ENCODE measurements at places on chromosomes 4 and X.
A peak's percentile ranks its signal among the peaks of the same experiment; 100 is the strongest.

- no peak for DNase-seq
Measured at GRCh38 chrX:53795576-53795975, 109.1 kb upstream of the HUWE1 start.

GRCh38 chr4:142402900-142403299, 443.2 kb downstream of the INPP4B start:
- no peak for DNase-seq

- DNase-seq = no peak
Measured at GRCh38 chrX:134541906-134542305, 81.9 kb downstream of the HPRT1 start.

GRCh38 chrX:17632942-17633341, 104.4 kb upstream of the SCML1 start:
- DNase-seq = no peak

DNA sequence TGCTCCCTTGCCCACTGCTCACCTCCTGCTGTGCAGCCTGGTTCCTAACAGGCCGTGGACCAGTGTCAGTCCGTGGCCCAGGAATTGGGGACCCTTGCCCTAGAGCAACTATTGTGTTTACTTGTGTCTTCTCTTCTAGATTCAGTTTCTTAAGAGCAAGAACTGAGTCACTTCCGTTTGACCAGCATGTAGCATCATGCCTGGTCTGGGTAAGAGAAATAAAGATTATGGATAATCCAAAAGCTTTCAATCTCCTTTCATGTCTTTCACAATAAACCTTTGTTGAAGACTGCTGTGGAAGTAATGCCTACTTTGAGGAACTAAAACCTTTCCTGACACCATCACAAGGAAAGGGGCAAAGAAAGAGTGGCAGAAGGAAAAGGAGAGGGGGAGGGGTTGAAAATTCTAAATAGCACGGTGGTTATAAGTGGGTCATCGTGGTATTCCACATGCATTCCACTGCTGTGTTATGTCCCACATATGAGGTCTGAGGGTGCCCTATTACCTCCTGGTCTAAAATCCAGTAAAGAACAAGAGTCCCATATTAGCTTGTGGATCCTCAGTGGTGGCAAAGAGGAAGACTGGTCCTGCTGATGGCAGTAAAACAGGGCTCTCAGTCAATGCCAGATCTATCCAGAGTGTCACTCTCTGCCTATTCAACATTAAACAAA, 133.4 kb downstream of the RASL11B start:
- no peak for DNase-seq

DNA sequence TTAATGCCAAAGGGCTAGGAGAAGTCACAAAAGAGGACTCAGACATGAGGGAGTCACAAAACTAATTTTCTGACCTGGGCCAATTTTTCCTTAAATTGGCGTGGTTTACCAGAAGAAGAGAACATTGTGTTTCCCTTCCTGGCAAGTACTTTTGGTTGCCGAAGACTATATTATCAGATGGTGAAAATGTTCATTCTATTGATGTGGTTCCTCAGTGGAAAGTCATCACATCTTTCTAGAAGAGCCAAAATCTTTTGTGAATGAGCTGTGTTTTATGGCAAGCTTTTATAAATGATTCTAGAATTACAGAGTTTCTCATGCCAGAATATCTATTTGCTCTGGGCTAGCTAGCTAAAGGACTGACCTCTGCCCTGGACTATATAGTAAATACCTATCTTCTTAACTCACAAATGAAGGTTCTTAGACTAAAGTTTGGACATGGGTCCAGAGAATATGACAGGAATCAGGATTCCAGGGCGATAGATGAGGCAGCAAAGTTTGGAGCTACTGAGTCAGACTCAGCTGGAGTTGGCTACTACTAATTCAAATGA, 288.9 kb downstream of the IL1RAPL2 start:
- DNase-seq = no peak

DNA sequence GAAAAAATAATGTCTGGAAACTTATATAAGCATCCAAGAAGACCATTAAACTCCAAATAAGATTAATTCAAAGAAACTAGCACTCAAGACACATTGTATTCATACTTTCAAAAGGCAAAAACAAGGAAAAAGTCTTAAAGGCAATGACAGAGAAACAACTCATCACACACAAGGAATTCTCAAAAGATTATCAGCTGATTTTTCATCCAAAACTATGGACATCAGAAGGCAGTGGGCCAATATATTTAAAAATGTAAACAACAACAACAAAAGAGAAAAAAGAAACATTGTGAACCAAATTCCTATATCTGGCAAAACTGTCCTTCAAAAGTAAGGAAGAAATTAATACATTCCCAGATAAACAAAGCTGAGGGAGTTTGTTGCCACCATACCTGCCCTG, 711.4 kb upstream of the GALNTL6 start:
- no peak for DNase-seq

GRCh38 chrX:40484408-40485091, 96.2 kb upstream of the ATP6AP2 start:
- DNase-seq = no peak

- no peak for DNase-seq
Measured at GRCh38 chrX:55450259-55450658, 1.7 kb upstream of the MAGEH1 start.

DNA sequence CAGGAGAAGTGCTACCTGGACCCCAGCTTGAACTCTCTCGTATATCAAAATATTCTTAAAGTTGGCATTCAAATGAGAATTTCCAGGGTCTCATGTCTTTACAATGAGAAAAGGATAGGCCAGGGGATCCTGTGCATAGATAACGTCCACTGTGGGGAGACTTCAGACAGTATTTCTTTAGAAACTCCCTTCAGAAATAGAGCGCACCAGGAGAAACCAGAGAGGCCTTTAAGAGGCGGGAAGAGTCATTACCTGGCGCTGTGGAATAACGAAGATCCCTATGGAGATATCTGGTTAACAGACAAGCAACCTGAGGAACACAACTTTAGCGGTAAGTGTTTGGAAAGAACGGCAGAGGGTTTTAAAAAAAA, 600 bp downstream of the RADX start:
- no peak for DNase-seq

- DNase-seq = no peak
Measured at GRCh38 chr4:93409035-93409434, 419.5 kb upstream of the ATOH1 start.

- no peak for DNase-seq
Measured at GRCh38 chr4:103011378-103012025, 8.0 kb downstream of the SLC9B1 start.

DNA sequence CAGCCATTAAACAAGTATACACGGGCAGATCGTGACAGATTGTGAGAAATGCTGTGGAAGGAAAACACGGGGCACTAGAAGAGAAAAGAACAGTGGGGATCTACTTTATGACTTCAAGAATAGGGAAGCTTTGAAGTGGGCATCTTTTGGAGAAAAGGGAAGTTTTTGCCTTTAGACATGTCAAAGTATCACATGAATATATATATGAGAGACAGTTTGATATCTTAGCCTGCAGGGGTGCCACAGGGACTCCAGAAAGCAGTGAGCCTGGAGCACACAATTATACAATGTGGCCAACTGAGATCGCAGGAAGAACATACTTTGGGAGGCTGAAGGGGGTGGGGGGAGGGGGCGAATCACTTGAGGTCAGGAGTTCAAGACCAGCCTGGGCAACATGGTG, 35.7 kb downstream of the RELL1 start:
- no peak for DNase-seq

GRCh38 chrX:120305531-120306141, 5.6 kb downstream of the TMEM255A start:
- no peak for DNase-seq

DNA sequence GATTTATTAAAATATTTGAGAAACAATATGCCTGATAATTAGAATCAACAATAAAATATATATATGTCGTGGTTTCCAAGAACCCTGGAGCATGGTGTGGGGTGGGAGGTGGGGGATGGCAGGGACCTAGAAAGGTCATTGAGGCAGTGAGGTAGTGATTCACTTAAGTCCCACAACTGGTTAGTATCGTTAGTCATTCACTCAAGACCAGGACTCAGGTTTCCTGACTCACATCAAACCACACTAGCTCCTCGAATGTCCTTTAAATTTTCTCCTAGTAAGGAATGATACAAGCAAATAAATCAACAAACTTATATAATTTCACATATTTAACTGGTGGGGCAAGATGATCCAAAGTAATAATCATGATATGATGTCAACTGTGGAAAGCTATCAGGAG, 158.8 kb upstream of the AADAT start:
- no peak for DNase-seq

DNA sequence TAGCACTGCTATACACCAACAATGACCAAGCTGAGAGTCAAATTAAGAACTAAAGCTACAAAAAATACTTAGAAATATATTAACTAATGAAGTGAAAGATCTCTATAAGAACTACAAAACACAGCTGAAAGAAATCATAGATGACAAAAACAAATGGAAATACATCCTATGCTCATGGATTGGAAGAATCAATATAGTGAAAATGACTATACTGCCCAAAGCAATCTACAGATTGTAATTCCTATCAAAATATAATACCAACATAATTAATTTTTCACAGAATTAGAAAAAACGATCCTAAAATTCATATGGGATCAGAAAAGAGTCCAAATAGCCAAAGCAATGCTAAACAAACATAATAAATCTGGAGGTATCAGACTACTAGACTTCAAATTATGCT, 87.8 kb downstream of the STARD8 start:
- DNase-seq = no peak

GRCh38 chr4:40003986-40004385, 26.3 kb upstream of the PDS5A start:
- DNase-seq = no peak

DNA sequence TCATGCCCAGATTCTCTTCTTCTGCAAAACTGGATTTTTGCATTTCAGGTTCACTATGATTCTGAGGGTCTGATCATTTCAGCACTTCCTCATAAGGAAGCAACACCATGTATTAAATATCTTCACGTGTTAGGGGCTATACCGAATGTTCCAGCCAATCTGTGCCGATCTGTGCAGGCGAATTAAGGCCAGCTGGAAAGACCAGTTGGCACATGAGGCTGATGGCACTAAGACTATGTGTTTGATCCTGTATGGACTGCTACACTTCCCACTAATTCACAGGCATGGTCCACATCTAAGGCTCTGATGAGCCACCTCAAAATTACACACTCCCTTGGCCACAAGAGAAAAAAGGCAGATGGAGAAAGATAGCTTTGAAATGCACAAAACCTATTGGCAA, 28.8 kb downstream of the KDR start:
- DNase-seq = no peak

DNA sequence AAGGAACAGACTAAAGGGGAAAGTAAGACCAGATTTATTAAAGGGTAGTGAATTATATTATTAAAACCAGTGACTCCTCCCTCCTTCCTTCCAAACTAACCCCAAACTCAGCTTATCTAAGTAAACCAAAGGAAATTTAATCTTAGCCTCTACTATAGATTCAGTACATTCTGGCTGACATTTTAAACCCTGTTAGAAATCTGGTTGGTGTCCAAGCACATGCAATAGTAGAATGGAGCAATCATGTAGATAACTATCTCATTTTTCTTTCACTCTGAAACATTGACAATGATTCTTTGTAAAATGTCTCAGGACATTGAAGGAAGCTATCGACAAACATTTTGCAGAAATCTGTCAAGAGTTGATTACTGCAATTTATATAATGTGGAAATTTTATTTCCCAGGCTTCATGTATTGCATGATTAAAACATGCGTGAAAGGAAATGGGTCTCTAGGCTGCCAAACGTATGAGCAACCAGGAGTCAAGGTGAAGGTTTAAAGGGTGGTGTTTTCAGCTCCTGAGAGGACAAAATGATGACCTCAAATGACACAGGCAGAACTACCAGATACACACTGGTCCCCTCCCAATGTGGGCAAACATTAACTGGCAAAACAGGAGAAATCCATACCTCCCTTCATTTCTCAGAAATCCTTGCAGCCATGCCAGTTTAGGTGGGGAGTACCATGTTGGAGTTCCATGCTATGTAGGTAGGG, 58.2 kb upstream of the RBM47 start:
- no peak for DNase-seq

DNA sequence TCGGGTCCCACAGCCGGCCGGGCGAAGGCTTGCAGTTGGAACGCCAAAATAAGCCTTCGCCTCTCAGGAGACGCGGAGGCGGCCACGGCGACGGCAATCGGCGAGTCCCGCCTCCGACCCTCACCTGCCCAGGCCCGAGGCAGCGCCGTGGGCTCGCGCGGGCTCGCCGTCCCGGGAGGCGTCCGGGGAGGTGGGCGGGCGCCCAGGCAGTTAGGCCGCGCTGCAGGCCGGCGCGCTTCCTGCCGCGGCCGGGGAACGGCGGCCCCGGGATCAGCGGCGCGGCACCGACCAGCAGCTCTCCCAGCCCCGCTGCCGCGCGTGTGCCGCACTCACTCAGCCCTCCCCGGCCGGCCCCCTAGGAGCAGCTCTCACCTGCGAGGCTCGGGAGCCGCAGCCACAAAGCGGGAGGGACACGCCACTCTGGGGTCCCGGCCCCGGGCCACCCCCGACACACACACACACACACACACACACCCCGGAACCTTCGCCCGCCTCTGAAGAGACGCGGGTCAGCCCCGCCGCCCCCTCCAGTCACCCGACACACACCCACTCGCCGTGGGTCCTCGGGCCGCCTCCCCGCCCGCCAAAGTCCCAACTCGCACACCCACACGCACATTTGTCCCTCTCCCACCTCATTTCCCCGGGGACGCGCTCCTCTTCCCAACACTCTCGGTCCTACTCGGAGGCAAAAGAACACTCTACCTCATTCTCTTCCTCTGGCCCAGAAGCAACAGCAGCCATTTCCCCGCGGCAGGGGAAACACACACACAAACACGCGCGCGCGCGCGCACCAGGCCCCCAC, at the start of gene CNOT6L:
Gene CNOT6L (minus strand): TSS at position 767 of the 802 bp plus-strand sequence. CDS start 60 bp downstream, at position 707.
- peak; percentile 71 for DNase-seq

- no peak for DNase-seq
Measured at GRCh38 chrX:22952010-22952409, 47.8 kb upstream of the DDX53 start.

DNA sequence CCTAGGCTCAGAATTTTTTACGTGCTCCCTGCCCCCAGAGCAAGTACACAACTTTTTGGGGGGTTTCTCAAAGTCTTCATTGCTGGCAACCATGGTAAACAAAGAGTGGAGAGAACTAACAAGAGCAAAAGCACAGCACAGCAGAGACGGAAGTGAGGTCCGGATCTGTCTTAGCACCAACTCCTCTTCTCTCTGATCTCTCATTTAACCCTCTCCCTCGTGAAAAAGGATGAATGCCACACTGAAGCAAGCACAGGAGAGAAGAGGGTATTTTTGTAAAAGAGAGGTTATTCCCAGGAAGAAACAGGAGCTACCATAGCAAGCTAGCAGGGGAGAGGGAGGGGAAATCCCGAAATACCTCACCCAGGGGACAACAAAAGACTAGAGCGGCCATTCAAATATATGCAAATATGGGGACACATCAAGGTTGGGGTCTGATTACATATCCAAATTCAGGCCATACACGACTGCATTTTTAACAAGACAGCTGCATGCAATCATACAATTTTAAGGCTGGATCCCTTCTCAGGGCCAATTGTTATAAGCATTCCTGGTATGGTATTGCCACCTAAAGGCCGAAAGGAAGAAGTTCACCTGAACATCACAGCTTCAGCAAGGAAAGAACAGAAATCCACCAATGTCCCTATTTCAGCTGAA, 46.6 kb downstream of the CD40LG start:
- DNase-seq = no peak

- DNase-seq = no peak
Measured at GRCh38 chr4:127586922-127587571, 45.7 kb upstream of the INTU start.
